AG09319 (cell line): ENCODE measurements at places on chromosomes 3 and 15.
A peak's percentile ranks its signal among the peaks of the same experiment; 100 is the strongest.

DNA sequence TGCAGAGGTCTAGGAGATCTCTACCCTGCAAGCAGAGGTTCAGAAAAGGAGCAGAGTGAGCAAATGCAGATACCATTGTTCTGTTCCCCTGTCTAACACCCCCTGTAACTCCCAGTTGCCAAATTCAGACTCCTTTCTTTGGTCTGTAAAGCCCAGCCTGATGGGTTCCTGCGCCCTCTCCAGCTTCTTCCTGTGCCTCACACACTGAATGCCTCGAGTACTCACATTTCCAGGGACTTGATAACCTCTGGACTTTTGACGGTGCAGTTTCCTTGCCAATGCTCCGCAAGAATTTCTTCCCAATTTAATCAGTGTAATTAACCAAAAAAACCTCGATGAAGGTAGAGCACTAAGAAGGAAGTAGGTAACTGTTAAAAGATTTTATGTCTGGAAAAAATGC, 19.3 kb downstream of the PDE8A start:
- no peak for DNase-seq

DNA sequence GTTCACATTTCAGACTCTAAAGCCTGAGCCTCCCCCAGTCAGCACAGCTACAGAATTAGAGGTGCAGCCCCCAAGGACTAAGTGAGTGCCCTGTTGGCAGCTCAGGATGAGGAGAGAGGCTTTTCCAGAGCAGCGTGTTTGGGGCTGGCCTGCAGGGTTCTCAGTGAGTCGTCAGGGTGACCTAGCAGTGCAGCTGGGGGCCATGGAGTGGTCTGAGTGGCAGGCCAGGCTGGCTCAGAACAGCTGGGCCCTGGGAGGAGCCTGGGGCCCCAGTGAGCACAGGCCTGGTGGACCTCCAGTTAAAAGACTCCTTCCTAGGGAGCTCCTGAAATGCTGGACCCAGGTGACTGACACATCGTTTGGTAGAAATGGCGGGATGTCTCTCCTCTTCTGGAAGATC, 108.3 kb downstream of the SLC49A4 start:
- no peak for DNase-seq

- no peak for DNase-seq
Measured at GRCh38 chr3:56921573-56922453, 120.1 kb upstream of the ARHGEF3 start.

DNA sequence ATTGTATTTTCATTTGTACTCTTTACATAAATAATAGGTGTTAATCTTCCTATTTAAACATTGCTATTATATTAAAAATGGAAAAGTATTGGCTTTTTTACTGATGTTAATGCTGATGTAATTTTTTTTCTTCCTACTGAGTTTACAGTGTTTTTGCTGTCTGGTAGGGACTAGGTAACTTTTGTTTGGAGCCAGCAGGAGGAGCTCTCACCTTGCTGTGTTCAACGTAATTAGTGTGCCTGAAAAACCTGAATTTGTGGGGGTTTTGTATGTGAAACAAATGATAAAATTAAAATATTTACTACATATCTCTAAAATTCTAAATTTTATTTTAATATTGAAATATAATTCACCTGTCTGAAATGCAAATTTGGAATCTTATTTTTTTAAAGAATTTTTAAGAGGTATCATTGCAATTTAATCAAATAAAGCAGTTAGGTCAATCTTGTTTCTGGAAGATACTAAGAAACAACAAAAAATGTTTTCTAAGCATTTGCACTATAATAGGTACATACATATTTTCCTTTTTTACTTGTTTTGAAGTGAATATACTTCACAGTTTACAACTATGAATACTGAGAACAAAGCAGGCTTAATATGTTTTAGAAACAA, 48.8 kb downstream of the EPHA6 start:
- DNase-seq = no peak

GRCh38 chr3:187717572-187717971, 15.2 kb upstream of the RTP2 start:
- no peak for DNase-seq

DNA sequence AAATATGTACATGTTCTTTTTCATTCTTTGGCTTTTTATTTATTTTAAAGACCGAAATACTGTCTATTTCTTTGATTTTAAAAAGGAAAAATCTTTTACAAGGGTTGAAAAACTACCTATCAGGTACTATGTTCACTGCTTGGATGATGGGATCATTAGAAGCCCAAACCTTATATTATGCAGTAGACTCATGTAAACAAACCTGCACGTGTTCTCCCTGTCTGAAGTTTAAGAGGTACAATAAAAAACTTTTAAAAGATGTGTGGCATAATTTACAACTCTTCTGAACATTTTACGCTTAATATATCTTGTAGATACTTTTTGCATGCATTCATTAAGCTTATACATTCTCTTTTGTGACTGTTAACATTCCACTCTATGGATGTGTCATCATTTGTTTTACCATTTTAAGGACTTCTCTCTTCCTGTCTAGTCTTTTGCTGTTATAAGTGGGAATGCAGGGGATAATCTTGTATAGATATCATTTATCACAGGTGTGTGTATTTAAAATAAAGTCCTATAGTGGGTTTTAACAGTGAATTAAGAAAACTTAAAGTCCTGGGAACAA, 6.2 kb downstream of the MGA start:
- no peak for DNase-seq

DNA sequence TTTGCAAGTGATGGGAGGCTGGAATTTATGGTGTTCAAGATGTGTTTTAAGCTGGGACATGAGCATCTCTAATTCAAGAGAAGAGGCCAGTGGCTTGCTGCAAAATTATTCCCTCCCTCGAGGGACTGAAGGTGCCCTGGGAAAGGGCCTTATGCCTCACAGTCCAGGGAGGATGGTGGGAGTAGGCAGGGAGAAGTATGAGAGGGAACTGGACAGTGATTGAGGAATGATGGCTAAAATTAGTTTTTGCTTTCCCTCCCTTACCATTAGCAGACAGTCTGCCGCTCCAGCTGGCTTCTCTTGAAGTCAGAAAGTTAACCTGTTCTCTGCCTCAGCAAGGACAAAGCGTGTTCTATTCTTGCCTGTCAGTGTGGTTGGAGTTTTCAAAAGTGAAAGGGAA, 139.8 kb upstream of the SEMA6D start:
- DNase-seq = no peak

DNA sequence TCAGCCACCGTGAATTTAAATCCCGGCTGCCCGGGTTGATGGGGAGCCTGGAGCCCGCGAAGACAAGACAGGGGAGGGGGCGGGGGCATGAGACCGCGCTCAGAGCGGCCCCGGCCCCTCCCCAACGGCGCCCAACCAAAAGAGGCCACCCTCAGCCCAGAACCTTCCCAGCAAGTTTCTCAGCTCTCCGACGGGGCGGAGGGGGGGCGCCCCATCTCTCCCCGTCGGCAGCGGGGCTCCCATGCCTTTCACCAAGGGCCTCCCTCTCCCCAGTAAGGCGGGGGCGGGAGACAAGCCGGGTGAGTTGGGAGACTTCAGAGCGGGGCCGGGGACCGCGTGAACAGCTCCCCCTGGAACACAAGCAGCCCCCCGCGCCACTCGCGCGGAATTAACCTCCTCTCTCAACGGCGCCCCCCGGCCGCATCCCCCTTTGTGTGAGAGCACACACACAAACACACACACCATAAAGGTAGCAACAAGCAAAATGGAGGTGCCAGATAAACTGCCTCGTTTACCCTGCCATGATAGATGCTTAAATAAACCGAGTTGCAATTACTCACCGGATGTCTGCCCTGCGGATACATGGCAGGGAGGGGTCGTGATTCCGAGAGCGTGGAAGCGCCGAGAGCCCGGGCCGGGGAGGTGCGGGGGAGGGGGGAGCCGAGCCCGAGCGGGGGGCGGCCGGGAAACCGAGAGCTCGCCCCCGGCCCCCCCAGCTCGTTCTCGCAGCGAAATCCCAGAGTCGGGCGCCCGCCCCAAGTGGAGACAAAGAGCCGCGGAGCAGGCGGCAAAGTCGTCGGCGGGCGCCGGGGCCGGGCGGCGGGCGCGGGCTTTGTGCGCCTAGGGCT, 1.3 kb downstream of the TLE3 start:
- DNase-seq = no peak

GRCh38 chr3:128725547-128726022, 398 bp upstream of the RAB7A start:
- no peak for DNase-seq

DNA sequence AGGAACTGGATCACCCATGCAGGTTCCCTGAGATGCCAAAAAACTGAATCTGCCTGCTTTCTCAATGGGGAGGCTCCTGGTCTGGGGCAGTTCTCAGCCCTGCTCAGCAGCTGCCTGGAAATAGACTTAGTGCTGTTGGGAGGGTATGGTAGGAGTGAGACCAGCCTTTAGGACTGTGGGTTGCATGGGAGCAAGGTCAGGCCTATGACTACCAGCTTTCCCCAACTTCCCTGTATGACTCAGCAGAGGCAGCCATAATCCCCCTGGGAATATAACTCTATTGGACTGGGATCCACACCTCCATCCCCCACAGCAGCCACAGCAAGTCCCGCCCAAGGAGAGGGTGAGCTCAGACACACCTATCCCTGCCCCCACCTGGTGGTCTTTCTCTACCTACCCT, 87.0 kb downstream of the CFAP44 start:
- DNase-seq = no peak

DNA sequence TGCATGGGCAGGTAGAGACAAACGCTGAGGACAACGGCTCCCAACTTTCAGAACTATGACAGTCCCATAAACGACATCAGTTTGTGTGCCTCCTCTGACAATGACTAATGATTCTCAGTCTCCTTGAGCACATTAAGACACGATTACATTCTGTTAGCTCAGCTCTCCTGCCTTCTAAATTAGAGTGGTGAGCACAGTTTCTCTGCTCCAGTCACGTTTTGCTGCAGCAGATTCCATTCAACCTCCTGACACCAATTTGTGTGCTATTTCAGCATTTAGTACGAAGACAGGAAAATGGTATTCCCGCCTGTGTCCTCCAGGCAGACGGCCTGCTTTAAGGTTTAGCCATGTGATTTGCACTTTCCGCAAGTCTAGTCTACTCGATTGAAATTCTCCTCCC, 458.4 kb upstream of the CFAP20DC start:
- no peak for DNase-seq

- peak; percentile 19 for DNase-seq
Measured at GRCh38 chr3:106299300-106300098, 430.7 kb upstream of the CBLB start.

- DNase-seq = no peak
Measured at GRCh38 chr3:134008630-134009156, 21.0 kb downstream of the SLCO2A1 start.

GRCh38 chr3:24937228-24937627, 442.6 kb upstream of the THRB start:
- no peak for DNase-seq

DNA sequence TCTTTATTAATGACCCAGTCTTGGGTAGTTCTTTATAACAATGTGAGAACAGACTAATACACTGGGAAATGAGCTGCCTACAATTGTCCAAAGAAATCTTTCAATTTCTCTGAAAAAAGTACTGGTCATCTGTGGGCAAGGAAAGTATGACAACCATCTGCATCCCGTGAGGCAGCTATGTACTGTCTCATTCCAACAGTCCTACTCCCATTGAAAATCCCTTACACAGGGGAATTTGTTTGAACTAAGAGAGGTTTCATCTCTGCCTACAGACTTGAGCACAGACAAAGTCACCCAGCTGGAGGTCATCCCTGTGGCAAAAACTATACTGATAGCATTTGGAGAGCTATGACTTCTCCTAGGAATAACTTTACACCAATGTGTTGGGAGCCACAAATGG, 27.1 kb downstream of the SHC4 start:
- peak; percentile 8 for DNase-seq

GRCh38 chr15:88704791-88705768, 66.3 kb downstream of the ISG20 start:
- DNase-seq = peak; percentile 31

DNA sequence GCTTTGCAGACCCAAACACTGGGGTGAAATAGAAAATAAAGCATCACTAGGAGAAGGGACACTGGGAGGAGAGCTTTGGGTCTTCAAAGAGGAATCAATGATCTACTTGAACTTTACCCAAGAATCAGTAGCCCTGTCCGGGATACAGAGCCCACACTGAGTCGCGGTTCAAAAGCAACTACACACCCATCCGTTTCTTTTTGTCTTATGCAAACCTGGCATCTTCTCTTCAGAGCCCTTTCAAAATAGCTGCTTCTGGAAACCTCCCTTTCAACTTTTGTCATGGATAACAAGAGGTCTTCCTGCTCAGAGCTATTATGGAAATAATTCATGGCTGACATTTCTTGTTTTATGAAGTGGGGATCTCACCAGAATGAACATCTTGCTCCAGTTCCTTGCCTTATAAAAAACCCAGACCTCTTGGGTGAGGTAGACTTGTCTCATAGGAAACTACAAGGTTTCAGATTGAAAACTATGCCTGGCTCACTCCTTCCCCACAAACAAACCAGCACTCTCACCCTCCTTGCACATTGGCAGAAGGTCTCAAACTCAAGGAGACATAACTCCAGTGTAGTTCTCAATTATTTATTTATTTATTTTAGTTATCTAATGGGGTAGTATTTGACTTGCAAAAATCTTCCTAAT, 115.1 kb upstream of the ARHGEF3 start:
- no peak for DNase-seq

GRCh38 chr3:24158761-24159454, 213.8 kb downstream of the NR1D2 start:
- no peak for DNase-seq

DNA sequence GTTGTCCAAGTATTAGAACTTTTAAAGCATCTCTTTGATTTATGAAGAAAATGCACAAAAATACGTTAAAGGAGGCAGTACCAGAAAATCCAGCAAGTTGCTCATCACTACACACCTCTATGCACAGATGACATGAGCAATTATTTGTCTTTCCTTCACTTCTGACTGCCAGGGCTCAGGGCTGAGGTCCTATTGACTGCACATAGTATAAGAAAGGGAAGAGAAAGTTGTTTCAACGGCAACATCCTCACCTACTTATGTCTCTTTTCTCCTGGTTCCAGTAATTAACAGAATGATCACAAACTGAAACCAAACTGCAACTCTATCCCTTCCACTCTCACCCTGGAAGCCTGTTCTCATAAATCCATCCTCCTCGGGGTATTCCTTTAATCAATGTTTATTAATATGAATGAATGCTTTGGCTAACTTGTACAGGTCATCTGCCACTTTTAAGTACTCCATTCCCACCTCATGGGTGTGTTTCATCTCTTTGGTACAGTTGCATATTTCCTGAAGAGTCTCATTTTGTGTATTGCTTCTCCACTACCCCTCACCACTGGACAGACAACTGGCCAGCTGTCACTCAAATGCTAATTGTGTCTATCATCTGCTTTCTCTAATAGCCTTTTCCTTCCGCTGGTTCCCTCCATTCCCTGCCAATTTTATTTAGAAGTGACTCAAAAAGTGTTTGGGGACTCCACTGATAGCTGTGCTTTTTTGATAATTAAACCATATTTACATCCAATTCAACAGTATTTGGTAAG, 34.5 kb downstream of the RAB27A start:
- DNase-seq = no peak

DNA sequence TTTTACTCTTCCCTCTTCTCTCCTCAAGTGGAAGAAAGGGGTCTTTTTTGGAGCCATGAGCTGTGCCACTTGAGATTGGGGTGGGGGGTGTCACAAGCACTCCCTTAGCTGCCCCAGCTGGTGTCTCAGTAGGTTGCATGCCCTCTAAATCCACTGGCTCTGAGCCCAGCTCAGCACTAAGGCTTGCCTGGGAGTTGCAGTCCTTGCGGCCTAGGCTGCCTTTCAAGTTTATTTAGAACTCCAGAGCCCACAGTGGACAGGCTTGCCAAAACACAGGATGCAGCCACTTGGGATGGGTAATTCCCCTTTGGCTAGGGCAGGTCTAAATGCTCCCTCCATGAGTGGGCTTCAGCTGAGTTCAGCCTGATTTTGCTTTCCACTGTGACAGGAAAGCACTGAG, 24.7 kb downstream of the C3orf20 start:
- no peak for DNase-seq

- no peak for DNase-seq
Measured at GRCh38 chr3:107236655-107237337, 140.4 kb upstream of the CCDC54 start.
